ENCODE measurements at places on chromosomes 5 and 9. TPM values are rescaled to one million over a fixed set of nuclear protein-coding genes. Genes with fewer than 3 reads are reported as not detected.
A peak's percentile ranks its signal among the peaks of the same experiment; 100 is the strongest.

DNA sequence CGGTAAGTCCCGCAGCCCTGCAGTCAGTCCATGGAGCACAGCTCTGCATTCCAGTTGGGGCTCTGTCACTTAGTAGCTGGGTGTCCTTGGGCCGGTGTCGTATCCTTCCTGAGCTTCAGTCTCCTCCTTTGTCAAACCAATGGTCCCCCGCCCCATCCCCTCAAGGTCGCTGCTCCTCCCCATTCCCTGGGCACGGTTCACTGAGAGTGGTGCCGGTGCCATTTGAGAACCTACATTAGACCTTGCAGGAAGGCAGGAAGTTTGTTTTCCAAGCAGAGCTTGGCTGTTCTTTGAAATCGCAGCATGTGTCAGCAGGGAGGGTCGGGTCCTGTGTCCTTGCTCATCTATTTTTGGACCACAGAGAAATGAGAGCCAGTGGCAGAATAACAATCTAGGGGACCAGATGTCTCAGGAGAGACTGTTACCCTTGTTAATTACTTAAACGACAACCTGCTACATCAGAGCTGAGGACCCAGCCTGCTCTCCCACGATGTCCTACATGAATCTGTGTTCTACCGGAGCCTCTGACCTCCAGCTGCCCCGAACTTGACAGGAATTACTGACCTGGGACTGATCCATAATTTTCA is 21.7 kb upstream of the BARHL1 start:
- DNase-seq = no peak

DNA sequence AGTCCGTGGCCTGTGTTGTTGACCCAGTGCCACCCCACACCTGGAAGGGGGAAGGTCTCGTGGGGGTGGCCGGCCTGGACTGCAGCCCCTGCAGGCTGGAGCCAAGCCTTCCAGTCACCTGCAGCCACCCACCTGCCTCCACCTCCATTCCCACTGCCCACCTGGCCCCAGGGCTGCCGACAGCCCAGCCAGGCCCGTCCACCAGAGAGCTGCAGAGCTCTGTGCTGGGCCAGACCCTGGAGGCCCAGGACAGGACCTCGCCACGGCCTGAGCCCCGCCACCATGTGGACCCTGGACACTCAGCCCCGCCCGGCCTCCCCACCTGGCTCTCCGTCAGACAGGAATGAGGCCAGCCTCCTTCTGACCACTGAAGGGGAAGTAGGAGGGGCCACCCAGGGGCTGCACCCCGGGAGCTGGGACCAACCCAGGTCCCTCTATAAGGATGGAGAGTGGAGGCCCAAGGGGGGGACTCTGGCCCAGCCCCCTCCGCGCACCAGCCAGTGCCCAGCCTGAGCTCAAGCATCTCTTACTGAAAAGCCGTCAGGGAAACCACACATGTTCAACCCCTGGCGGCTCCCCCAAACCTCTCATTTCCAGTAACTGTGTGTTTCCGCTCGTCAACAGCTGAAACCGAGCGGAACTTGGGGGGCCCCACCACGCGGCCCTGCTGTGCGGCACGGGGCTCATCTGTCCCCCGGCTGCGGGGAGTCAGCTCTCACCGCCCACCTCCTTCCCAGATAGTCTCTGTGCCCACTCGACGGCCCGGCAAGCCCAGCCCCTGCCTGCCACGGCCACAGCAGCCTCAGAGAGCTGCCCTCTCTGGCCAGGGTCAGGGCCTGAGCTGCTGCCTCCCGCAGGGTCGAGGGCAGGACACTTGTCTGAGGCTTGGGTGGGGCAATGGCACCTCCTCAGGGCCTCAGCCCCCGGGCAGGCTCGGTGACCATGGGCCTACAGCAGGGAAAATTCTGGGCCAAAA is 12.8 kb downstream of the NOTCH1 start:
- DNase-seq = peak; percentile 88

DNA sequence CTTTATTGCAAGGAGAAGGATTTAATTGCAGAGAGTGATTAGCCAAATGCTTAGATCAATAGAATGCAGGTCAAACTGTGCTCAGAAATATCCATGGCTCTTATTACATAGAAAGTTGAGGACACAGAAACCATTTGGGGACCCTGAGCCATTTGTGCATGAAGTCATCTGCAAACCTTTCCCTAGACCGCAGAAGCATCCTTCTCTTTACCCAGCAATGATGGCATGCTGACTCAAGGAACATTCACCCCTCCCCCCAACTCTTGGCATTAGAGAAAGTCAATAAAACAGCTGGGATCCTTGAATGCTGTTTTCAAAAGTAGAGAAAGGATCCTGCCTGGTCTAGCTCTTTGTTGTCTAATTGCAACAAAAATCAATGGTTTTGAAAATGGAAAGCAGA is 73.5 kb downstream of the PPP2R2B start:
- no peak for DNase-seq

DNA sequence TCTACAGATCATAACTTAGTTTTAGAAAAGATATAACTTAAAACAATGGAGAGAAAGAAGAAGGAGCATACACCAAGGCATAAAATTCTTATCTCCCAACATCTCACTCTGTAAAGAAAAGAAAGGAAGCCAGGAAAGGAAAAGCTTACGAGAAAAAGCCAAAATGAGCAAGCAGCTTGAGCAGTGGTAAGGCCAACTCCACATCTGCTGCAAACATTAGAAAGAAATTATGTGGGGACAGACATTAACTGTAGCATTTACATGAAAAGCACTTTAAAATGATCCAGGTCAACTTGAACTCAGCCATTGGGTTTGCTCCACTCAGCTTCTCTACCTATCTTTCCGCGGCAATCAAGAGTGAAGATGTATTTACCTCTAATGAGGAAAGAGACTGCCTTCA is 176.9 kb downstream of the BNC2 start:
- DNase-seq = no peak

DNA sequence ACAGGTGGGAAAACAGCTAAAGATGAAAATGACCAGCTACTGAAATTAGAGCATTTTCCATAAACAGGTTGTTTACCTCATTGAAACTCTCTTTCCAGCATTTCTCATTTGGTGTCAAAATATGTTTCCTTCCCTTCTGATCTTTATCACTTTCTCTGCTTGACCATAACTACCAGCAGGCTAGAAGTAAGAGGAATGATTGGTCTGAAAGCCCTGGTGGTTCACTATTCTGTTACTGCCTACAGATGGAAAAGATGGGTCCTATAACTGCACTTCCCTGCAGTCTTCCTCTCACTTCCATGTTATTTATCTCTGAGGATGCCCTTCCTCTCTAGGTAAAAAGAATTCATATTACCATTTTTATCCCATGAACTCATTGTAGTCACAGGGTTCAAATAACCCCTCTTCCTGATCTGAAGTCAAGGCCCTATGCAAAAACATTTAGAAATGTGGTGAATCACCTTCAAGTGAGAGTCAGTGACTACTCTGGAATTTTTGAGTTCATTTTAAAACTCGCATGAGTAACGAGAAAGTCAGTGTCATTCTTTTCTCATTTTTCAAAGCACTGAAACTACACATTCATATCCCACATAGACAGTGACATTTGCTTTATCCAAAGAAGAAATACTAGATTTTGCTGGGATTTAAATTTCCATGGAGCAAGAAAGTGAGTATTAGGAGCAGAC is 51.7 kb downstream of the ZNF474 start:
- DNase-seq = no peak

DNA sequence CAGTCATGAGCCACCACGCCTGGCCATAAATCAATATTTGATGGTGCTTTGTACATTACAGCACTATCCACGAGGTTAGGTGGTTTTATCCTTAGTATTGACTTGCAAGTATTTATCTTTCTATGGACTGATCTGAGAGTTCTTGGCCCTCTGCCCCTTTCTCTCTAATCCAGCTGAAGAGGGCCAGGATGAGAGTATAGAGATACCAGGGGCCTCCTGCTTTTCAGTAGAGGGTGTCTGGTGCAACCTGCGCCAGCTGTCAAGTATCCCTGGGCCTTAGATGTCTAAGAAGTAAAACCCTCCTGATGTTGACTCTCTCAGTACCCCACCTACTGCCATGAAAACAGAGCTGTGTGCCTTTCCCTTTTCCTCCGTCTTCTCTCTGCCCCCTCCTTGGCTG is 153.4 kb downstream of the SLIT3 start:
- DNase-seq = no peak

- no peak for DNase-seq
Measured at GRCh38 chr9:82192211-82192610, 203.6 kb downstream of the SPATA31D1 start.

- DNase-seq = no peak
Measured at GRCh38 chr9:518540-518939, 303.9 kb downstream of the DOCK8 start.

GRCh38 chr9:137190315-137190856 is 1.9 kb downstream of the SSNA1 start:
- no peak for DNase-seq

DNA sequence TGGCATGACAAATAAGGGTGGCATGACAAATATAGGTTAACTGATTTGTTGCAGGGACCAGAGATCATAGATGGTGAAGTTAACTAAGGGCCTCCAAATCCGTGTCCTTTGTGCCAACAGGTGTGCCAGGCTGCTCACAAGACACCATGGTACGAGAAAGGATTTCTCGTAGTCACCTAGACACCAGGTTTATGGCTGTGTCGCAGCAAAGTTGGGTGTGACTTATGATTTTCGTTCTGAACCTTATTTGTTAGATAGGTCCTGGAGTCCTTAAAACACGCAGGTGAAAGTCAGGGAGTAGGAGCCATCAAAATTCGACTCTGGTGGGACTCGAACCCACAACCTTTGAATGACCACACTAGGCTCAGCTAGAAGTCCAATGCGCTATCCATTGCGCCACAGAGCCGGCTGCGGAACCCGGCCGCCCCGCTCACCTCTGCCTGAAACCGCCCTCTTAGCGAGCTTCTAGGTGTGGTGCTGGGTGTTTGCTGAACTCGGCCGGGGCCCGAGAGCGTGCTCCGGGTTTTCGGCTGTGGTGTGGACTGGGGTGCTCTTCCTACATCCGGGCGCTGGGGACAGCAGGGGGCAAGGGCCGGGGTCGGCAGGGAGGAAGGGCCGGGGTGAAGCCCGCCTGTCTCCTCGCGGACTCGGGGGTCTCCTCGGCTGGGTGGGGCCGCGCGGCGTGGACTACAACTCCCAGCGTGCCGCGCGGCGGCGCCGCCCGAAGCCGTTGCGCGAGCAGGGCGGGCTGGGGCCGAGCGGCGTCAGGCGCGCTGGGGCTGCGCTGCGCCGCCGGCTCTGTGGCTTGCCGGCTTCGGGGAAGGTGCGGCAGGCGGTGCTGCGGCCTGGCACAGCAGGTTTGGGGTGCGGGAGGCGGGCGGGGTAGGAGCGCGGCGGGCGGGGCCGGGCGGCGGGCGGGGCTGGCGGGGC is at the start of gene SLC27A4:
SLC27A4 (plus strand) TSS at position 767 of the 930 bp plus-strand sequence. CDS start 2,606 bp downstream, outside the sequence.
- DNase-seq = peak; percentile 88

GRCh38 chr5:168843277-168844015 is 264.3 kb upstream of the PANK3 start:
- no peak for DNase-seq

- DNase-seq = peak; percentile 94
Measured at GRCh38 chr9:93116072-93116961, 17.7 kb downstream of the NINJ1 start.

- no peak for DNase-seq
Measured at GRCh38 chr5:99355881-99356280, 427.1 kb upstream of the CHD1 start.

GRCh38 chr5:136028782-136029742 is at the start of gene TGFBI:
TGFBI (plus strand) TSS chr5:136028988; CDS start chr5:136029056, 68 bp downstream.
- DNase-seq = peak; percentile 91

GRCh38 chr9:97601228-97601898 is 31.8 kb downstream of the TSTD2 start:
- no peak for DNase-seq

GRCh38 chr5:98309785-98310598 is 463.5 kb upstream of the RGMB start:
- no peak for DNase-seq

GRCh38 chr5:58775701-58776262 is 192.9 kb downstream of the RAB3C start:
- DNase-seq = no peak

GRCh38 chr5:15376803-15377202 is 123.2 kb upstream of the FBXL7 start:
- DNase-seq = no peak

DNA sequence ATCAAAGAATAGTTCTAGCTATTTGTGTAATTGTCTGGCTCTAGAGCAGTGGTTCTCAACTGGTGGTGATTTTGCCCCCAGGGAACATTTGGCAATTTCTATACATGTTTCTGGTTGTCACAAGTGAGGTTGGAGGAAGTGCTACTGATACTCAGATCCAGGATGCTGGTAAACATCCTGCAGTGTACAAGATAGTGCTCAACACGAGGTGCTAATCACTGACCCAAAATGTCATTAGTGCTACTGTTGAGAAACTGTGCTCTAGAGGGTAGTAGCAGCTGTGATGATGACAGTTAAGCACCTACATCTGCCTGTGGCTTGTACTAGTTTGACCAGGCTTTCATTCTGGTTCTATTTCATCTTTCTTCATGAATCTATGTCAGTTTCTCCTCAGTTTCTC is 22.1 kb downstream of the LRRC19 start:
- no peak for DNase-seq

DNA sequence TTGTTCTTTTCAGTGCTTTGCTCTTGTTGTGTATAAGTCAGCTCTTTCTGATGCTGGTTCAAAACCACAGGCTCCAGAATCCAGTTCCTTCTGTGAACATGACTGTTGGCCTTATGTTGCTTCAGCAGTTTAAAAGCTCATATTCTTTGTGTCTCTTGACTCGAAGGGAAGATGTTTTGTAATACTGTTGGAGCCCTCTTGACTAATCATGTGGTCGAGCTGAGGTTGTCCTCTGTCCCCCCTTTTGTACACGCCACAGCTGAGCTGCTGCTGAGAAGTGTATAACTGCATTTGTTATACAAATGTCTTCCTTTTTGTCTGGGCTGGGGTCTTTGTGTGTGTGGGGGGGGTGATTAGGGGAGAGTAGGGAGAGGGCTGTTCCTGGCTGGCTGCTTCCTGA is 35.8 kb downstream of the SLC36A1 start:
- DNase-seq = no peak

The PHF2 gene
- 27.9 TPM for total RNA-seq

The STK32A gene
- 0.95 TPM for total RNA-seq

The CCDC183 gene
- 0.42 TPM for total RNA-seq

The RASEF gene
- 1.00 TPM for total RNA-seq

The BRD8 gene
- 28.8 TPM for total RNA-seq

The TEX48 gene
- total RNA-seq = not detected

The INSL6 gene
- total RNA-seq = not detected

The TCF7 gene
- 1.0 TPM for total RNA-seq

The FGF1 gene
- total RNA-seq = 5.0 TPM

The KIF24 gene
- total RNA-seq = 0.74 TPM

The PRDM9 gene
- not detected for total RNA-seq

The NIPAL4 gene
- 0.52 TPM for total RNA-seq

The TERT gene
- total RNA-seq = 0.14 TPM

The HSDL2 gene
- 46.2 TPM for total RNA-seq

The QRFP gene
- total RNA-seq = not detected
